NCI-H2227 treated with DMSO at 0.1 percent for 48 hours (cell line): ENCODE measurements at places on chromosomes 11 and 22.
A peak's percentile ranks its signal among the peaks of the same experiment; 100 is the strongest.

- no peak for DNase-seq
Measured at GRCh38 chr22:25747245-25747944, 5.4 kb downstream of the MYO18B start.

DNA sequence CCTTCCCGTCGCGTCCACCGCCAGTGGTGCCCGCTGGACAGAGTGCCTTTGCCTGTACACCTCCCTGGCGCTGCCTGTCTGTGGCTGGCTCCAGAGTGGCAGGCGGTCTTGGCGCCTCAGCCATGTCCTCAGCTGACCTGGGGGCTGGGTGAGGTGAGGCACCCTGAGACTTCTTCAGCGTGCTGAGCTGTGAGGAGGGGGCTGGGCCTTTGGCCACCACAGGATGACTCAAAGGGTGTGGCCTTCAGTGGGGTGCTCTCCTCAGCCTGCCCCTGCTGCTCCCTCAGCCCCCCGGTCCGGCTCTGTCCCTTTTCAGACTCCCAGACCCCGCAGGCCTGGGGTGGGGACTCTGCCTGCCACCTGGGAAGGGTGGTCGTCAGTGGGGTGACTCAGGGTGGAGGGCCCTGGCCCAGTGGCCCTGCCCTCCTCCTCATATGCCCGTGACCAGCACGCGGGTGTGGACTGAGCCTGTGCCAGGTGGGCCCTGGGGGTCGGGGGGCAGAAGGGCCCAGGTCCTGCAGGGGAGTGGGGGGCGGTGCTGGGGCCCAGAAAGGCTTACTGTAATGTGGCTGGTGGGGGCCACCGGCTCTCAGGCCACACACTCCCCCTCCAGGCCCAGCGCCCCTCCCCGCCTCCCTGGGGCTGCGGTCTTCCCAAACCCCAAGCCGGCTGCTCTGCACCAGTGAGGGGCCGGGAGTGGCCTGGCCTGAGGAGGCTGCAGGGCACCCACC lies 15.9 kb downstream of the CRELD2 start:
- DNase-seq, result no peak

GRCh38 chr11:111414267-111414931 lies 35.3 kb upstream of the POU2AF1 start:
- no peak for DNase-seq

DNA sequence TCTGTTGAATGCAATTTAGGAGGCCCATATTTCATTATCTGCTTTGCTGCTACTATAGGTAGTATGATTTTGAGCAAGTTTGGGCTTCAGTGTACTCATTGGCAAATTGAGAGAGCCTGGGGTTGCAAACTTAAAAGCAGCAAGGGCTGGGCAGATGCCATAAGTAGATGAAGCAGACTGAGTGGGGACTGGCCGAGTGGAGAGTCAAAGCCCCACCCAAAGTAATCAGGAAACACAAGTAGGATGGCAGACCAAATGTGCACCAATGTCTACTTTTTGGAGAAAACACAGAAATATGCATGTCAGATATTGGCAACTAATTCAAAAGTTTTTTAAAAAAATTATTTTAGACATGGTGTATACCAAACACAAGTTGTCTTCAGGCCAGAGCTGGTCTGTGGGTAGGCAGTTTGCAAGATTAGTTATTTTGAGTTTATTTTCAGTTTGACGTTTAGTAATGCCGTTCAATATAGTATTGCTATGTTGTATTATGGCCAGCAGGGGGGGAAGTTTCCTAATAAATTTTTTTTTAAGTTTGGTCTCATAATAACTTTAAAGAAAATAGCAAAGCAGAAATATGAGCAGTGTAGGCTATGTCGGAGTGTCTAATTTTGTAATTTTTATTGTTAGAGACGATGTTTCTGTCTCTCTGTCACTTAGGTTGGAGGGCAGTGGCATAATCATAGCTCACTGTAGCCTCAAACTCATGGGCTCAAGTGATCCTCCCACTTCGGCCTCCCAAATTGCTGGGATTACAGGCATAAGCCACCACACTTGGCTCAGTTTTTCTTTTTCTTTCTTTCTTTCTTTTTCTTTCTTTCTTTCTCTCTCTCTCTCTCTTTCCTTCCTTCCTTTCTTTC lies 105.1 kb downstream of the HIPK3 start:
- DNase-seq, result peak; percentile 64

DNA sequence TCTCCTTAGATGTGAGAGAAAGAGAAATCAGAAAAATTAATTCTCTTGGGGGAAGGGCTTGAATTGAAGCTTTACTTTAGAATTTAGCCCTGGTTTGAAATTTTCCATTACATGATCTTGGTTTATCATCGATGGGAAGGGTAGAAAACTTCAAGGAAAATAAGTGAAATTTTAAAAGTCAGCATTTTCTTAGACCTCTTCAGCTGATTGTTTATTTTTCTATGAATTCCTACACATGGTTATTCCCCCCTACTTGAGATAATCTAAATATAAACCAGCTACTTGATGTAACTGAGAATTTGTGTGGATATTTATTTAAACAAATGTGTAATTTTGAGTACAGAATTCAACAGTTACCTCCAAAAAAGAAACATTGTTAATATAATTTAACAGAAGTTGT lies 10.9 kb downstream of the PIH1D2 start:
- no peak for DNase-seq

DNA sequence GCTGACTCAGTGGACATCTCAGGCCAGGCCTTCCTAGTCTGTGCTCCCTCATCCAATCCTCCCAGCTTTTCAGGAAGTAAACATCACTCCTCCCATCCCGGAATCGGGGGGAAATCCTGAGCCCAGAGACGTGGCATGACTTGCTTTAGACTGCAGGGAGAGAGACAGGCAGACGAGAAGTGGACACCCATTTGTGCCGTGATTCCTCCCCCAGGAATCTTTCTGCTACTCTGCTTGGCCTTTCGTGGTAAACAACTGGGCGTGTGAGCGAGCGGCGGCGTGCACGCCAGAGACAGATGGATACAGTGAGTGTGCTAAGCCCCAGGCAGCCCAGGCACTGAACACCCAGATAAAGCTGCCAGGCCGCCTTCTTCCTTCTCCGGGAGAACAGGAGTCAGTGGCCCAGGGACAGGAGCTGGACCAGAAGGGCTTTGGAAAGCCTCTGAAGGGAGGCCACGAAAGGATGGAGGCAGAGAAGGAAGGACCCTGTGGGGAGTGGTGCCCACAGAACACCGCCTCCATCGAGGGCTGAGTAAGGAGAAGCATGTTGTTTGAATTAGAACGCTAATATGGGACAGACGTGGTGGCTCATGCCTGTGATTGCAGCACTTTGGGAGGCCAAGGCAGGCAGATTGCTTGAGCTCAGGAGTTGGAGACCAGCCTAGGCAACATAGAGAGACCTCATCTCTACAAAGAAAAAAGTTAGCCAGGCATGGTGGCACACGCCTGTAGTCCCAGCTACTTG lies 53.0 kb upstream of the PRR5 start:
- DNase-seq, result no peak

- no peak for DNase-seq
Measured at GRCh38 chr11:112156956-112157766, 6.7 kb downstream of the IL18 start.
